ENCODE measurements at places on chromosomes 6 and 20.

- no peak for DNase-seq
Measured at GRCh38 chr20:2282181-2282580, 13.6 kb upstream of the TGM3 start.

GRCh38 chr6:23091795-23092194 is 522.4 kb downstream of the HDGFL1 start:
- DNase-seq, result no peak

DNA sequence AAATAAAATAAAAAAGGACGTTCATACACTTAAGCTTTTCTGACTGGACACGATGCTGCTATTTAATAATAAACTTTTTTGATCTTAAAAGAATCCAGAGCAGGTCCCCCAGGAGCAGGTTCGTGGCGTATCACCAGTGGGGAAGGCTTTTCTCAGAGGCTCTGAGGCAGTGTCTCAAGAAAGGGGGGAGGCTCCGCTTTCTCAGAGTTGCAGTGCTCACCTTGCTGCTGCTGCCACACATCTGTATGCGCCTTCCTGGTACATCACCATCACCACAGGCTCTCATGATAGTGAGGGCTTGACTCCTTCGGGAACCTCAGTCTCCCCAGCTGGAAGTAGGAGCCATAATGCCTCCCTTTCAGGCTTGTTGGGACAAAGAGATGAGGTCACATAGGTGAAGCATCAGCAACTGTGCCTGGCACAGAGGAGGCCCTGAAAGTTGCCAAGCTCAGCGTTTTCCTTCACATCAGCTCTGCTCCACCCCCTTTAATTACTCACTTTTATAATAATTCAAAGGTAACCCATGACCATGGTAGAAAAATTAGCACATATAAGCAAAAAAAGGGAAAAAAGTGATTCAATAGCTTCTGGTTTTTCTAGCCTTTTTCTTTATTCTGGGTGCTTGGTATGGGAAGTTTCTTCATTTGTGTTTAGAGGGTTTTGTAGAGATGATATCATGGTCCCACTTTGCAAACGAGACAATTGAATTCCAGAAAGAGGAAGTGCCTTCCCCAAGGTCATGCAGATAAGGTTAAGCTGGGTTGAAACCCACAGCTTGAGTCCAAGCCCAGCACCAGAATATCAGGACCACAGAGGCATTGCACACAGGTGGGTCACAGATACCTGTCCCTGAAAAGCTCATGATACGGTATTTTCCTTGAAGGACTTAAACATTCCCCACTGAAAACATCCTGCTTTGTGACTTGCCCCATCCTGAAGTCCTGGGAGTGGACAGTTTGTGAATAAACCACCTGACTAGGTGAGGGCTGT is 24.5 kb downstream of the SRSF3 start:
- DNase-seq, result peak; percentile 20

- DNase-seq, result no peak
Measured at GRCh38 chr6:44672841-44673240, 285.3 kb downstream of the CDC5L start.
